ENCODE measurements at places on chromosomes 7 and 10.

GRCh38 chr7:158121441-158122045, 466.1 kb downstream of the PTPRN2 start:
- DNase-seq = no peak

DNA sequence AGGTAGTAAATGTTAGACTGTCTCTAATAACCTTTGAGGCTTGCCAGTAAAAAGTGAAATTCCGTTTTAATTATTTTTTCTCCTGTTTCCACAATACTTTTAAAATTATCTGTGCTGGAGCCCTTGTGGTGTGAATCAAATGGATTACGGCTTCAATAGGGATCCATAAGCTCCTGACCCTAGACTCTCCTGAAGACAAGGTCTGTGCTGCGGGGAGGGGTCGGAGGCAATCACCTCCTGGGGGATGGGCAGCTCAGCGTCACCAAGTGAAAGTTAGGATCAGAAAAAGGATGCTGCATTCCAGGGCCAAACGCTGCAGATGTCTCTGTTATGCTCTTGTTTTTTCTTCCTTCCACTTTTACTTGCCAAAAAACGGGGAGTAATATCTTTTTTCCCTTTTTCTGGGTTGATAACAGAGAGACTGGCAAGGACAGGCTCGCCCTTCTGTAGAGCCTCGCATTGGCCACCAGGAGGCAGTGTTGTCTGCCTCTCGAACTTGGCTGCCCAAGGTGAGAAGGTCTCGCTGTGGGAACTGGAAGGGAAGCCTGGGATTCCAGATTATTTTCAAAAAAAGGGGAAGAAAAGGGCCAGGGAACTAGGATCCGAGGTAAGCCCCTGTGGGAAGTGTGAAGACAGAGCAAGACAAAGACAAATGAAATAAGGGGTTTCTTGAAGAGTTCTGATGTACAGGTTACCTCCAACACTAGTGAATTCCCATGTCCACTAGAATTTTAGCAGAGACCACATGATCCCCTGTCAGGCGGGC, 621.9 kb downstream of the ACTR3B start:
- no peak for DNase-seq

DNA sequence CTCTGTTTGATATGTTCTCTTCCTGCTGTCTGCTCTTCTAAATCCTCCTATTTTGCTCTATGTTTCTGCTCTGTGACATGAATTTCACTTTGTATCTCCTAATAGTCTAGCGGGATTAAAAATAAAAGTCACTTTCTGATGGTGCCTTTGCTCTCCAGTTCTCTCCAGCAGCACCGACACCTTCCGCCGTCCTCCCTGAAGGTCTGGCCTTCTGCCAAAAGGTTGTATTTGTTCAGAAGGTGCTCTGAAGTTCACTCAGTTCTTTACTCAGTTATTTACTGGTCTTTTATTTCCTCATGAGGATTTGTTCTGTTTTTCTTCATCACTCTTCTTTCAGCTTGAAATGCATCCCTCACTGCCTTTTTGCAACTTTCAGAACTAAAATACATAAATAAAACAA, 11.2 kb upstream of the EPHA1 start:
- no peak for DNase-seq

DNA sequence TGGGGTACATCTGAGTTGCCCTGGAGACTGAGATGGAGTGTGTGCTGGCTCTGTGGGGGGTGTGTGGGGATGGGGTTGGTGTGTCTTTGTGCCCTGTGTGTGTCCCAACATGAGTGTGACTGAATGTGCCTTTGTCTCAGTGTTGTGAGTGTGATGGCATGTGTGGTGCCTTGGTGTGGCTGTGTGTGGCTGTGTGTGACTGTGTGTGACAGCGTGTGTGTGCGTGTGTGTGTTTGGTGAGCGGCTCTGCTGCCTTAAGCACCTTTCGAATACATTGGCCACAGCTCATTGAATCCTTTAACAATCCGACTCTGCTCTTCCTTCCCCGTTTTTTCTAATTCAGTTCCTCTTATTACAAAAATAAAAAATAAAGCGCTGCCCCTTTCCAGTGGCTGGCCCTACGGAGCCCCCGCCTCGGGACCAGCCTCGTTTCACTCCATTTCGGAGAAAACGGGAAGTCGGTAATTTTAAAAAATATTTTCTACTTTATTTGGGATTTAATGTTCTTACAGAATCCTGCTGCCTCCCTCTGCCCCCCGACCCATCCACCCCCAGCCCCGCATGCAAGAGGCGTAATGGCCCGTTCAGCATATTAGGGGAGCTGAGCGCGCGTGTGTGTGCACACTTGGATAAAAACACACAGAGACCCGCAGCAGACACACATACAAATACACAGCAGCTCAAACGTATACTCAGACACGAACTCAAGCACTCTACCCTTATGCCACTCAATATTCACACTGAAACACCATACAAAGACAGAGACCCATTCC, 35.5 kb downstream of the HIF1AN start:
- DNase-seq = no peak

DNA sequence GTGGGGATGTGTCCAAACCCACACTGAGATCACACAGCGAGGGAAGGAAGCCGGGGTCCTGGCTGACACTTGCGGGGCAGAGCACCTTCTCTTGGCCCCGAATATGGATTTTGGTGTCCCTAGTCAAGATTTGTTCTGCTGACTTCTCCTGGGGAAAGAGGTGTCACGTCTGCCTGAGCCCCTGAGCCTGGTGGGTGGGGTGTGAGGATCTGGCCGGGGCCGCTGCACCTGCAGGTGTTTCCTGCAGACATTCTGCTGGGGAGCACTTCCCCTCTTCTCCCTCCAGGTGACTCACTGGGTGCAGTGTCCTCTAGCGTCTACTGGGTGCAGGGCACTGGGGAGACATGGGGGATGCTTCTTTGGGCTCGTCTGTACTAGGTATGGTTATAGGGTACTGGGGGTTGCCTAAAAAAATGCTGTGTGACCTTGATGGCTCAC, 99.2 kb downstream of the GRK5 start:
- no peak for DNase-seq

- no peak for DNase-seq
Measured at GRCh38 chr7:157205438-157205837, 66.7 kb downstream of the UBE3C start.

GRCh38 chr10:47329855-47330254, 7.6 kb downstream of the GDF2 start:
- no peak for DNase-seq

GRCh38 chr7:25821225-25821624, 330.8 kb upstream of the NFE2L3 start:
- DNase-seq = no peak

DNA sequence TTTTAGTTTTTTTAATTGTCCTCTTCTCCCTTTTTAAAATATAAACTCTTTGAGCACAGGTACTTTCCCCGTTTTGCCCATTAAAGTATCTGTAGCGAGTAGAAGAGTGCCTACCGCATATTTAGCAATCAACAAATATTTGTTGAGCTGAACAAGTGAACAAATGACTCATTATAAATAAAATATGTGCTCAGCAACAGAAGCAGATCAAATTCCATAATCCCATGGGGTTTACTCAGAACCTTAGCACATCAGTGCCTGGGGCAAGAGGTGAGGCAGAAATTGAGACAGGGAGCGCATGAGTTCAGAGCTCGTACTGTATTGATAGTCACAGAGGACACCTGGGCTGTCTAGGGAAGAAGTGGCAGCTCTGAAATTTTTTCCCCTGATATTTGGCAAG, 161.0 kb downstream of the SEM1 start:
- DNase-seq = no peak

DNA sequence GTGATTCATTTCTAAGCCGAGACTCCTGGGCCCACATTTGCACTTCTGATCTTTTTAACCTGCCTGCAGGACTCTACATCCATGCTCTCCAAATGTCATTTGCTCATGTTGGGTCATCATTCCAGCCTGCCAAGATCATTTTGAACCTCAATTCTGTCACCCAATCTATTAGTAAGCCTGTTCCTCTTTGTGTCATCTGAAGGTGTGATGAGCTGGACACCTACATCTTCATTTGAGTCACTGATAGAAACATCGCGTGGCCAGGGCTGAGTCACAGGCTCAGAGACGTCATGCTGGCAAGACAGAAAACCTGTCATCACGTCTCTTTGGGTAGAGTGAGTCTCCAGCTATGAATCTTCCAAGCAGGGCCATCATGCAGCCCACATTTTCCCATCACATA, 65.3 kb upstream of the SLF2 start:
- DNase-seq = no peak

DNA sequence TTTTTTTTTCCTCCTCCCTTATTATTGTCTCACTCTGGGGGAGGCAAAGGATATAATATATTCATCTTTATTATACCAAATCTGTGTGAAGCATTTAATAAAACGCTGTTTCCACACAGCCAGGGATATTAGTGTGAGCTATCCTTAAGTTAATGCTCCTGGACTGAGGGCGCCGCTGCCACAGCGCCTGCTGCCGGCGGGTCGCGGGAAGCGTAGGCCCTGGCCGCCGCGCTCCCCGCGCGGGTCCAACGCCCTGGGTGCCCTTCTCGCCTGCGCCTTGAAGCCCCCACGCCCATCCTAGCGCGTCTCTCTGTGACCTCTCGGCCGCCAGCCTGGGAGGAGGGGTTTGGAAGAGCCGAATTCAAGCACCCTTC, 9.5 kb upstream of the LBX1 start:
- no peak for DNase-seq

- DNase-seq = no peak
Measured at GRCh38 chr7:101494602-101495329, 132.1 kb downstream of the COL26A1 start.

GRCh38 chr7:5612695-5613094, 168.8 kb downstream of the RNF216 start:
- DNase-seq = no peak

DNA sequence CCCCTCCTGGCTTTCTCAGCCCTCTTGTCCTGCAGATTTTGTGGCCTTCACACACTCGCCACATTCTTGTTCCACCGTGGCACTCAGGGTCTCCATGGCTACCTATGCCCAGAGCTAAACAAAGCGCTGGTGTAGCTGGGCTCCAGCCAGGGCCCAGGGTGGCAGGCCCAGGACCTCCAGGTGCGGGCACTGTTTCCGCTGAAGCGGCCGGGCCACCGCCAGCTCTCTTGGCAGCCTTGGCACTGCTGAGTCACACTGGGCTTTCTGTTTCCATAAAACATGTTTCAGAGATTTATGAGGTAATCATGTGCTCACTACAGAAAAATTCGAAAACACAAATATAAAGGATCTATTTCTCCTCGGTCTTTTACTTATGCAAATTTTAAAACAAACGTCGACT, 51.3 kb downstream of the AOC1 start:
- peak; percentile 44 for DNase-seq

- no peak for DNase-seq
Measured at GRCh38 chr10:3911713-3912442, 126.9 kb upstream of the KLF6 start.

- no peak for DNase-seq
Measured at GRCh38 chr7:36264123-36264801, 111.2 kb downstream of the EEPD1 start.
